ENCODE measurements at places on chromosomes 13 and 19.

GRCh38 chr13:77384999-77385398 is 58.1 kb upstream of the MYCBP2 start:
- no peak for DNase-seq

GRCh38 chr13:85379433-85379832 is 419.8 kb downstream of the SLITRK6 start:
- no peak for DNase-seq

DNA sequence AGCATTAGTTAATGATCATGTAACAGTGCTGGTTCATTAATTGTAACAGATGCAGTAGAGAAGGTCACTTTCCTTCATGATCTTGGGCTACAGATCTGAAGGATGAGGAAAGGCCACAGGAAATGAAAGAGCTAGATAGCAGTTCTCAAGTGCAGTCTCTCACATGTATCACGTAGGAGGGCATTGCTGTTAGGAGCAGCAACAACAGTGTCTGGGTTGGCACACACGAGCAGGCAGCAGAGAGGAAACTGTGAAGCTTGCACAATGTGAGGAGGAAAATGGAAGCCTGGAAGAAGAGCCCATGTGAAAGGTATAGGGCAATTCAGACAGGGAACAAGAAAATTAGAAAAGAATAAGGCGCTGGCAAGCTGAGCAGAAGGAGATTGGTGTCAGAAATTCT is 1741.5 kb downstream of the PCDH9 start:
- no peak for DNase-seq

DNA sequence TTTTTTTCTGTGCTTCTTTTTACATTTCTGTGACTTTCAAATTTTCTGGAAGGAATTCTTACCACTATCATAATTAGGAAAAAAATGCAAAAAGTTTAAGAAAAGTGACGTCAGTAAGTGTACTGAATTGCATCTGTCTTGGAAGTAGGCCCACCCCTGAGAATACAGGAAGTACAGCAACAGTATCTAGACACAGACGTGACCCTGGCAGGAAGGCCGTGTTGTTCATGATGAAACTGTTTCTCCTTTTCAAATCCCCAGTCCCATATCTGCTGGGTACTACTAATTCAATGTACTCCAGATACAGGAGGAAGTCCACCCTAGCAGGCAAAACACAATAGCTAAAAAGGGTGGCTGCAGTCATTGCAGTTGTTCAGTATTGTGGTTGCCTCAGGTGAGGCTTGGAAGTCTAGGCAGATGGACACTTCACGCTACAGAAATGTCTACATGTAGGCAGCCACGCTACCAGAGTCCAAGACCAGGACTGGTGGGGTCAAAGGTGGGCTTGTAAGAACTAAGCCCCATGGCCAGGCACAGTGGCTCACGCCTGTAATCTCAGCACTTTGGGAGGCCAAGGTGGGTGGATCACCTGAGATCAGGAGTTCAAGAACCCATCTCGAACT is 49.6 kb upstream of the MED4 start:
- DNase-seq = no peak

DNA sequence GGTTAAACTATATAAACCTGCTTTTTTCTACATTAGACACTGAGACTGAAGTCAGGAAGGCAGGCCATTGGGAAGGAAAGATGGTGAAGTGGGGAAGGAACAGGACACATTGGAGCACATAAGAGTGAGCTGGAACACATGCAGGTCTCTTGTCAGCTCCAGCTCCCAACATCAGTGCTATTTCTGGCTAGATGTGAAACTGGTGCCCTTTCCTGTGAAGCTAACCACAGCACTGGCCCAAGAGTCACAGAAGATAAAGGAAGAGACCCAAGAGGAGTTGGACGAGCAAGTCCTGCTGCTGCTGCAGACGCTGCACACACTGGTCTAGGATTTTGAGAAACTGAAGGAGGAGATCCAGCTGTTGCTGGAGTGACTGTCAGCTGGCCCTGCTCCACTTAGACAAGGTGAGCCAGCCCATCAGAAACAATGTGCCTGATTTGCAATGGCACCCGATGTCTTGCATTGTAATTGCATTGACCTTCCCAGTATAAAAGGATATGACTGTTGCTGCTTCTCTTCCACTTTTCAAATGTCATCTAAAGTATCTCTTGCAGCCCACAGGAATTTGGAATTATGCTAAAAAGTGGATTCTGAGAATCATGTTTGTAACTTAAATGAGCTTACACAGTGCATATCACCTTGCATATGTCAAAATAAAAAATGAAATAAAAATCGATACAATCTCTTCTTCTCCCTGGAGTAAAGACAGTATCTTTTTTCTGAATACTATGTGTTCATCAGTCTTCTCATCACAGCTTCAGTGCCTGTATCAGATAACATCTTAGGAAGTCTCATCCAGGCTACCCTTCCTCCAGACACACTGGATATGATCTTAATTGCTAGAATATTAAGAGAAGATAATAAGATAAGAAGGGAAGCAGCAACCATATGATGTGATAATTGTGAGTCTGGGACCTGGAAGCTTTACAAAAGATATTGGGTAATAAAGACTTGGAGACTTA is 230.7 kb upstream of the SPRY2 start:
- no peak for DNase-seq

- DNase-seq = no peak
These were observed 14.0 kb downstream of the ZNF114 start for GRCh38 chr19:48283908-48284307.

- DNase-seq = no peak
These were observed 19.5 kb upstream of the MAB21L1 start for GRCh38 chr13:35496006-35496405.

- no peak for DNase-seq
These were observed 9.4 kb downstream of the SCGB2B2 start for GRCh38 chr19:34667349-34668076.

DNA sequence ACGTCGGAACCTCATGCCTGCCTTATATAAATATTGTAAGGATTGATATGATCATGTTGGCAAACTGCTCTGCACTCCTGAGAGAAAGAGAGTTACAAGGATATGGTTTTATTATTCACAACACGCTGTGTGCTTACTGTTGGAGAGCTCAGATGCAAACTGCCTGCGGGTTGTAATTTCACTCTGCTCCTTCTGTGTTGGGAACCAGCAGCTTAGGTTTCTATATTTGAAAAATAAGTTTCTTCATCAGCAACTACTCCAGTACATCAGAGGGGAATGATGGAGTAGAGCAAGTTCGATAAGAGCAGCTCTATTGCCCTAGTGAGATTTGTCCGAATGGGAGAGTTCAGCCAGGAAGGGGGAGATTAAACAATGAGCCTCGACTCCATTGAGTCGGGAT is 106.9 kb upstream of the UBL3 start:
- DNase-seq = no peak

All from D341Med (cell line).